Skeletal muscle cell (primary cell): ENCODE measurements at places on chromosomes 5 and 9.

DNA sequence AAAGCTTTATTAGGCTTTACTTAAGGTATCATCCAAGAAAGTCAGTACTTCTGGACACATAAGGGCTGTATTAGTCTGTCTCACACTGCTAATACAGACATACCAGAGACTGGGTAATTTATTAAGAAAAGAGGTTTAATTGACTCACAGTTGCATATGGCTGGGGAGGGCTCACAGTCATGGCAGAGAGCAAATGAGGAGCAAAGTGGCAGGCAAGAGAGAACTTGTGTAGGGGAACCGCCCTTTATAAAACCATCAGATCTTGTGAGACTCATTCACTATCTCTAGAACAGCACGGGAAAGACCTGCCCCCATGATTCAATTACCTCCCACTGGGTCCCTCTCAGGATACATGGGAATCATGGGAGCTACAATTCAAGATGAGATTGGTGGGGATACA lies 49.2 kb upstream of the SLC44A1 start:
- DNase-seq: no peak

DNA sequence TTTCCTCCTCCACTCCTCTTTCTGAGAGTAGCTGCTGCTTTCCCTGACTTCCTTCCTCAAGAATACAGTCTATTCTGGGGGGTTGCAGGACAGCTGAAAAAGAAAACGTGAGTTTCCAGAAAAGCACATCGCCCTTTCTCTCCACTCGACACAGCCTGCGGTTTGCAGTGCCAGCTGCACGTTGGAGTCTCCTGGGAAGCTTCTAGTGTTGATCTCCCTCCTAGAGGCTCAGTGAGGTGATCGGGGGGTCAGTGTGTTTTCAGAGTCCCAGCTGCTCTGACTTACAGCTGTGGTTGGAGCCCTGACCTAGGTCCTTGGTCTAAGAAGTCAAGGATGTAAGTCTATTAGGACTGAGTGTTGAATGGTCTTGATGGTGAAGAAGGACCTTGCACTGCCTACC lies 25.0 kb upstream of the SUSD3 start:
- DNase-seq: peak; percentile 11

GRCh38 chr5:67400752-67401151 lies 204.2 kb upstream of the CD180 start:
- no peak for DNase-seq

GRCh38 chr5:100299261-100299660 lies 235.9 kb upstream of the FAM174A start:
- DNase-seq: no peak

DNA sequence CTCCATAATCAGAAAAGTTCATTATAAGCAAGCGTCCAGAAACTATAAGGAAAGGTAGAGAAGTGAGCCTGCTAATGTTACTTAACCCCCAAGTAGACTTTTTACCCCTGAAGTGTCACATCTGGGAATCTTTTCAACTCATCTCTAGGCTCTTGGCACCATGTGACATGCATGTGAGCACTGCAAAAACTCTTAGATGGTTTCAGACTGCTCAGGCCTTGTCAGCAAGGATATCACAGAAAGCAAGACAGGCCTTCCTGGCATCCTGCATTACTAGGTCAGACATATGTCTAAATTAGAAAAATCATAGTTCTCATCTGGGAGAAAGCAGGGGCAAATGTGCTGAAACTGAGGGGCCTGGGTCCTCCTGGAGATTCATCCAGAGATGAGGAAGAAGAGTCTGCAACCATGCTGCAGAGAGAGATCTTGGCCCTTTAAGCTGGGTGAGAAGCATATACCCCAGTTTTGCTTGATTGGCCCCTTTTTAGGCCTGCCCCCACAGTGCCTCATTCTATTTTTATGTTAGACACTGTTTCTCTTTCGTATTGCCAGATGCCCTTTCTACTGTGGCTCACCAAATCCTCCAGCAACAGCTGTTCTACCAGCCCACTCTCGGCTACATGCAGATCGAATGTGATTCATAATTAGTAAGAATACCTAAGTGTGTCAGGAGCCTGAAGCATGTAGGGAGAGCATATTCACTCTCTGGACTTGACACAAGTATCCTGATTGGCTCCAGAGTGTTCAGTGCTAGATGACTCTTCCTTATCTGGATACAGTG lies 19.0 kb downstream of the TMEM8B start:
- peak; percentile 85 for DNase-seq

DNA sequence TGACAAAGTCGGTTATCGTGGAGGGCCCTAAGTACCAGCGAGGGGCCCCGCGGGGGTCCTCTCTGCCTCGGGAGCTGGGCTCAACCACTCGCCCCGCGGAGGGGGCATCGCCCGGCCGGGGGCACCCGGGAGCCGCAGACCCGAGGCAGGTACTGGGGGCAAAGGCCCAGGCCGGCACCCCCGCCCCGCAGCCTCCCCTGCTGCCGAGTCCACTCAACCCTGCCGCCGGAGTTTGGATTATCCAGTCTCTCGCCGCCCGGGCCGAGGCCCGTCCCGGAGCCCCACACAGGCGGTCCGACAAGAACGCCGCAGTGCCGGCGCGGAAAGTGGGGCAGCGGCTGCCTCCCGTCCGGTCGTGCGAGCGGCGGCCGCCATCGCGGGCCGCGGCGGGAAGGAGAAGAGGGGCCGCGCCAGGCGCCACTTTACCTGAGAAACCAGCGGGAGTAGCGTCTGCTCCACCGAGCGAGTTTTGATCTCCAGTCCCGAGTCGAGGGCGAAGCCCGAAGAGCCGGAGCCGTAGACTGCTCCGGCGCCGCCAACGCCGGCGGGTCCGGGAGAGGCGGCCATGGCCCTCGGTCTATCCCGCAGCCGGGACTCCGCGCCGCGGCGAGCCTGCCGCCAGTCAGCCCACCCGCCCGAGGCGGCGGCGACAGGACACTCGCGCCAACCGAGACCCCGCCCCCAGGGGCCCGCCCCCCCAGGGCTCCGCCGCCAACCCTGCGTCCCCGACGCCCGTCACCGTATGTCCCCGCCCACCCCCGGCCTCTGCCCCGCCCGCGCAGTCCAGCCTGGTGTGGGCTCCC lies at the start of gene CTNNAL1:
CTNNAL1 (minus strand) TSS at position 624 of the 803 bp plus-strand sequence; CDS start at position 567, 57 bp downstream.
- DNase-seq: peak; percentile 65

- DNase-seq: no peak
These were observed 35.6 kb downstream of the PAM start for GRCh38 chr5:102790748-102791147.

GRCh38 chr5:151156507-151157420 lies 815 bp downstream of the ANXA6 start:
- no peak for DNase-seq

DNA sequence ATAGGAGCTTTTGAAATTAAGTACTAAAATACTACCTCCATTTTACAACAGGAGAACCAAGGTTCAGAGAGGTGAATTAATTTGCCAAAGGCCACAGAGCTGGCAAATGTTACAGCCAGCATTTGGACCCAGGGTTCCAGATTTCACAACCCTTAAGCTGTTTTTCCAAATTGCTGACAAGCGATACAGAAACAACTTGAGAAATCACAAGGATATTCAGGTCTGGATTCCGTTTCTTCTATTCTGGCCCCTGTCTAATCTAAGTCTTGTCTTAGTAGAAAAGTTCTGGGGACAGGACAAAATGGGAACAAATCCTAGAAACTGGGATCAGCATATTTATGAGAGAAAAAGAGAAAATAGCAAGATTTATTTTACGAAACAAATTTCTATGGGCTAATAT lies 103.1 kb upstream of the PRLR start:
- DNase-seq: no peak

DNA sequence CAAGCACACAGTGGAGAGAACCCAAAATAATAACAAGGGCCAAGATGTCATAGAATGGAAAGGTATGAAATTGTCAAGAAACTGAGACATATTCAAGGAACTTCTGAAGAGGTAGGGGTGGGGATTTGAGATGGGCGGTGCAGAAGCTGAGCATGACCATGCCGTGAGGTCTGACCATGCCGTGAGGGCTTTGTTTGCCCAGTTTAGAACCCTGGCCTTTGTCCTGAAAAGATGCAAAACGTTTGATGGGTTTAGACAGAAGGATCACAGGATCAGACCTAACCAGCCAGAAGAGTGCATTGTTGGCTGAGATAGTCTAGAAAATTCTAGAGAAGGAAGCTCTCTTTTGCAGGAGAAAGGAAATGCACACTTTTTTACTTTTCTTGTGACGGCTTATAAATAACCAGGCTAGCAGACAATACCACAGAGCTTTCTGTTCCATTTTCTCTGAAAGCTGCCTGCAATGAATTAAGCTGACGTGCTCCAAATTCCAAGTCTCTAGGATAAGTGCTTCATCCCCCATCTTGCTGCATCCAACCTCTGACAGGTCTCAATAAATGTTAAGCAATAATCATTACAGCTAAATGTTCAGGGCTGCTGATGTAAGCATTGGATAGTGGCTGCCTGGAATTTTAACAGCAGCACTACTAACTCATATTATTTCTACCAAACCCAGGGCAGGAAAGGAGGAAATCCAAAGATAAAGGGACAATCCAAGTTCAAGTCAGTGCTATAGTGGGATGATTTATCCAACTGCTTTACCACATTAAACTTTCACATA lies 110.9 kb upstream of the IL6ST start:
- DNase-seq: no peak

DNA sequence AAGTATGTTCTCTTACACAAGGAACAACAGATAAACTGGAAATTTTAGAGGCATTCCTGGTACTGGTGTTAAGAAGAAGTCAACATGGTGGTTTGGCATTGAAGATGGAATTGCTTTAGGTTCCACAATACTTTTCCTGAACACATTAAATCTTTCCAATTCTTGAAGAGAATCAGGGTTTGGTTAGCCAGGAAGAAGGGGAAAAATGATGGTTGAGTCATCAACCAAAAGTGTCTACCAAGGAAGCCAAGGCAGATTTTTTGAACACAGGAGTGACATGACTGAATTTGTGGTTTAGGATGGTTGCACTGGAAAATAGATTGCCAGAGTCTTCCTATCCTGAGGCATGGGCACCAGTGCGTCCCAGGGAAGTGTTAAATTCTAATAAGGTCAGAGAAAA lies 433.4 kb downstream of the TMEM38B start:
- DNase-seq: no peak
